ENCODE measurements at places on chromosomes 1 and 21.

DNA sequence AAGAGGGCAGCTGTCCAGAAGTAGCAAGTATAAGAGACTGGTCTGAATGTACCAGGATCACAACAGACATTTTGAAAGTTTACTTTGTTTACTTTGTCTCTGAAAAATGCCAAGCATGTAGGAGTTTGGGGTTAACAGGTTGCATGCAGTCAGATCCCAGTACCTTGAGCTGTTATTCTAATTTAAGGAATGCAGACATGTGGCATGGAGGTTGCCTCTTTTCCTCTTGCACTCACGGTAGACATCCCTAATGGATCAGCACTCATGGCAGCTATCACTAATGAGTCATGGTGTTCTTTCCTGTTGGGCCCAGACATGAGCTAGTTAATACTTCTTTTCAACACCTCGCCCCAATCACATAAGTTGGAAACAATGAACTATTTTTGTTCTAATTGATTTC, 67.3 kb downstream of the GADD45A start:
- no peak for DNase-seq

DNA sequence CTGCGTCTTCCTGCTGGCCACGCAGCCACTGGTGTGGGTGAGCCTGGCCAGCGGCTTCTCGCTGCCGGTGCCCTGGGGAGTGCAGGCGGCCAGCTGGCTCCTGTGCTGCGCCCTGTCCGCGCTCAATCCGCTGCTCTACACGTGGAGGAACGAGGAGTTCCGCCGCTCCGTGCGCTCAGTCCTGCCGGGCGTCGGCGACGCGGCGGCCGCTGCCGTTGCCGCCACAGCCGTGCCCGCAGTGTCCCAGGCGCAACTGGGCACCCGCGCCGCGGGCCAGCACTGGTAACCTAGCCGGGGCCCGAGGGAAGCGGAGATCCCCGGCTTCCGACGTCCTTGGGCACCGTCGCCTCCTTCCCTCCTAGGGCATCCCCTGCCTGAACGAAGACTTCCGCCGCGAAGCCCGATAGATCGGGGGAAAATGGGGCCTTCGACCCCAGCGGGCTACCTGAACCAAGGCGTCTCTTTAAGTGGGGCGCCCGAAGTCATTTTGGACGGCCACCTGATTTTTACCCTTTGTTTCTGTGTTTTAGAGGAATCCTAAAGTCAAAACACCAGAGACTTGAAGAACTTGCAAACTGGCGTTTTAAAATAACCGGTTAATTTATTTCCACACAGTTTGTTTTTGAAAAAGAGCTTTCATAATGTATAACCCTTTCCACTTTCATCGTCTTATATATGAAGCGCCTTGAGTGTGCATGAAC, 2.0 kb downstream of the GPR88 start:
- no peak for DNase-seq

- no peak for DNase-seq
Observed at GRCh38 chr1:239268007-239268406, 118.4 kb upstream of the CHRM3 start.

GRCh38 chr1:12040457-12041051, 21.3 kb downstream of the MIIP start:
- no peak for DNase-seq

GRCh38 chr1:235351441-235351840, 15.8 kb upstream of the TBCE start:
- no peak for DNase-seq

DNA sequence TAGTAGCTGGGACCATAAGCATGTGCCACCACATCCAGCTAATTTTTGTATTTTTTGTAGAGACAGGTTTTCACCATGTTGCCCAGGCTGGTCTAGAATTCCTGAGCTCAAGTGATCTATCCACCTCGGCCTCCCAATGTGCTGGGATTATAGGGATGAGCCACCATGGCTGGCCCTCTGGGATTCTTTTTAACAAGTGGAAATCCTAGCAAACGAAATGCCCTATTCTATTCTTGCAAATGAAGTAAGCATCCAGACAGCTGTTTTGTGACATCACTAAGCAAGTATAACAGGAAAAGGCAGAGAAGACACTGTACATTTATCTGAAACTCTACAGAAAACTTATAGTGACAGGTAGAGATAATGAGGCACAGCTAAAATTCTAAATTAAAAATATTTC, 86.4 kb downstream of the DDAH1 start:
- DNase-seq = no peak

DNA sequence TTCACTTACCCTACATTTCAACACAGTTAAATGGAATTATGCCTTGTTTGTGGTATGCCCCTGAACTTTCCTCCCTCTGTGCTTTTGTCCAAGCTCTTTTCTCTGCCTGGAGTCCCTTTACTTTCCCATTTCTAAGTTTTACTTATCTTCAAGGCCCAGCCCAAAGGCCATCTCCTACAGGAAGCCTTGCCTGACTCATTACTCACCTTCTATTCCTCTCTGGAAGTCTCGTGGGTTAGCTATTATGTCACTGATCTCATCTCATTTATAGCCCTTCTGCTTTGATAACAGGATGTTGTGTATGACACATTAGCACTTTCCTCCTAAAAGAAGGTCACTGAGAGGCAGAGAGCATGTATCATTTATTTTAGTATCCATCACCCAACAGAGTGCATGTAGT, 78.8 kb upstream of the CD1D start:
- no peak for DNase-seq

GRCh38 chr21:46038871-46039397, 57.4 kb downstream of the COL6A1 start:
- DNase-seq = peak; percentile 89

DNA sequence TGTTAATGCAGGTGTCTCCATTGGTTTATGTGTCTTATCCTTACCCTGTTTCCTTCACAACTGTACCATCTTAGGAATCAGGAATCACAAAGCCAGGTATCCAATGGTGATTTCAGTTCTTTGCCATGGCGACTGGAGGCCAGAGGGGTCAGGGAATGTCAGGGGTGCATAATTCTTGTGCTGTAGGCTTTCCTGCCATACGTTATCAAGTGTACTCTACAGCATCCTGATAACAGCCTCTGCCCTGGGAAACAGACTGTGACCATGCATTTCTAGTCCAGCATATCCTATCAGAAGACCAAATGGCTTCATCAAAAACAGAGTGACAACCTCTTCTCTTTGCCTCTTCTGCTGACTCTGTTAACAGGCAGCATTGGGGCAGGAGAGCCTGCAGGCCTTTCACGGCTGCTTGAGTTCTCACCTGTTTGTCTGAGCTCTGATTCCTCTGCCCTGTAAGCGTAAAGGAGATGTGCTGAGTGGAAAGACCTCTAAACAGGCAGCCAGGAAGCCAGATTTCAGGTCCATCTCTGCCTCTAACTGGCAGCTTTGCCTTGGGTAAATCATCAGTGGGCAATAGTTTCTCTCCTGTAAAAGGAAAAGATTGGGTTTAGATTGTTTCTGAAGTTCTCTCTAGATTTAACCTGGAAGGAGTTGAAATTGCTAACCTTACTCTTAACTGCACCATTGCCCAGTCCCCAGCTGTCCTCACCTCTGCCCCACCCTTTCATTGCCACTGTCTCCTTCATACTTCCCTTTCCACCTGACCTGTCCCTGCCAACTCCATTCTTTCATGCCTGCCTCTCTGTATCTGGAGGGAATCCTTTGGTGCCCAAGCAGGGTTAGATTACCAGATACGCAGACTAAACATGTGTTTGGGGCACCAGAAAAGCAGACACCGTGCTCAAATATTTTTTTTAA, 80.2 kb downstream of the LRRC8D start:
- DNase-seq = no peak

GRCh38 chr1:63124666-63125191, 197.6 kb upstream of the FOXD3 start:
- peak; percentile 13 for DNase-seq

All from brain pericyte (primary cell).